ENCODE measurements at places on chromosomes 11 and 22.

DNA sequence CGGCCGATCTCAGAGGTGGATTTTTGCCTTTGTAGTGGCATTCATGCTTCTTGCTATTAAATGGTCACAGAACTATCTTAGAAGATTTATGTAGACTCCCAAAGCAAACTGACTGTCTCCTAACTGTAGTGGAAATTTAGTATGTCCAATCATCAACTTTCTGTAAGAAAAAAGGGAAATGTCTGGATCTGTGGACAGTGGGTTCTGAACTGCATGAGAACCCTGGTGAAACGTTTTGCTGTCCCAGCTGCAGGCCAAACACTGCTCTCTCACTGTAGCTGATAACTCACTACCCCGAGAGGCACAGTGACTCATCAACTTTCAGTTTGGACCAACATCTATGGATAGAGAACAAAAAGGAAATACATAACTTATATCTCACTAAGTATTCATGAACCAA is 387.1 kb downstream of the SOX6 start:
- DNase-seq, result no peak

DNA sequence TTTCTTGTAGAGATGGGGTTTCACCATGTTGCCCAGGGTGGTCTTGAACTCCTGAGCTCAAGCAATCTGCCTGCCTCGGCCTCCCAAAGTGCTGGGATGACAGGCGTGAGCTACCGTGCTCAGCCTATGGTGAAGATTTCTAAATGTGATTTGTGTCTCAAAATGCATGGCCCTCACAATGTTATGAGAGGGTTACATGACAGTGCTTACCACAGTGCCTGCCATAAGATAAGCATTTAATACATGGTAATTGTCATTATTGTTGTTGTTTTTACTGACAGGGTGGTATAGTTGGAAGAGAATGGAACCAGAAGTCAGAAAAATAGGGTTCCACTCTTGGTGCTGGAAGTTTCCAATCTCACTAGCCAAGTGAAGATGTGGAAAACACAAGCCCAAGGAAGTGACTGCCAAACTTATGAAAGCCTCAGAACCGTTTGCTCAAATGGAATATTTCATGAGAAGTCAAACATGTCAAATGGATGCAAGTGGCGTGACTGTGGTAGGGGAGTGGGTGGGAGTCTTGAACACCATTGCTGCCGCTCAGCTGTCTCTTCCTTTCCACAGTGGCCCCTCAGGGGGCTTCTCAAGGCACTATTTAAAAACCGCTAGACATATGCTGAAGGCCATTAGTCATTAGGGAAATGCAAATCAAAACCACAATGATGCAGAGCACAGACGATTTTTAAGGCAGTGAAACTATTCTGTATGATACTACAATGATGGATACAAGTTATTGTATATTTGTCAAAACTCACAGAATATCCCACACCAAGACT is 29.1 kb upstream of the LMO2 start:
- DNase-seq, result peak; percentile 15

- DNase-seq, result peak; percentile 30
These were observed 29.6 kb downstream of the TRIM29 start for GRCh38 chr11:120108154-120108784.

DNA sequence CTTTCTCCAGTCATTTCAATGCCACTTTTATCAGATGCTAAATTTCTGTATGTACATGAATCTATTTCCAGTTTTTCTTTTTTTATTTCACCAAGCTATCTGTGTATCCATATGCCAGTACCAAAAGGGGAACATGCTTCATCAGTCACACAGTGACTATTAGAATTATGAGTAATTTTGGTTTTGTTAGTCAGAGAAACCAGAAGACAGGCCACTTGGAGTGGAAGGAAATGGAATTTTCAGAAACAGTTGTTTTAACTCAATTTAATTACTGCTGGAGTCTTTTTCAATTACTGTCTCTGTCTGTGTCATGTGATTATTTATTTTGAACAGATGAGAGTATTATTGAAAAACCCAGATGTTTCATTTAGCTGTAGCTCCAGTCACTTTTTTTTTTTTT is 84.6 kb upstream of the ANO3 start:
- no peak for DNase-seq

- no peak for DNase-seq
These were observed 23.3 kb upstream of the PPP6R3 start for GRCh38 chr11:68436985-68437926.

DNA sequence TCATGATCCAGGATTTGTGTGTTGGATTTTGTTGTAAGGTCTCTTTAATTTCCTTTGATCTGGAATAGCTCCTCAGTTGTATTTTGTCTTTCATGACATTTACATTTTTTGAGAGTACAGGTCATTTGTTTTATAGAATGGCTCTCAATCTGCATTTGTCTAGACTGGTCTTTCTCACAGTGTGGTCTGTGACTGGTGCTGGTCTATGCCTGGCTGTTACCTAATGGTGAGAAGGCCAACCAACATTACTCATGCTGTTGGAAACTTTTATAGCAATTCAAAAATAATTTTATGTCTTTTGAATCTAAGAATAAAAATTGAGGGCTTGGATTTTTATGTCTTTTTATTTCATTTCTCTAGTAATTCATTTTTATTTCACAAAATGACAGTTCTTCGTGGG is 3.9 kb upstream of the NCR3LG1 start:
- no peak for DNase-seq

DNA sequence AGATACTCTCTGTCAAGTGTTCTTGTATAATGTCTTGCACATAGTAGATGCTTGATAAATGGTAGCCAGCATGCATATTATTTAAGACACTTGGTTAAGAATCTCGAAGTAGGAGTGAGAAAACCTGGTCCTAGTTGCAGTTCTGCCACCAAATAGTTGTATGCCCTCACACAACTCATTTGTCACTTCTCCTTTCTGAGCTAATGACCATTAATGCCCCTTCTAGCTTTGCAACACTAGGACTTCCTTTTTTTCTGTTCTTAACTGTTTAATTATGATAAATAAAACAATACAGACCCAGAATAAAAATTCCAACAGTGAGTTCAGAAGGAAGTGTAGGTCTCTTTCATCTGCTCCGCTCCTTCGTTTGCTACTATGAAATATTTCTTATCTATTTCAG is 453.6 kb downstream of the TMEM135 start:
- no peak for DNase-seq

DNA sequence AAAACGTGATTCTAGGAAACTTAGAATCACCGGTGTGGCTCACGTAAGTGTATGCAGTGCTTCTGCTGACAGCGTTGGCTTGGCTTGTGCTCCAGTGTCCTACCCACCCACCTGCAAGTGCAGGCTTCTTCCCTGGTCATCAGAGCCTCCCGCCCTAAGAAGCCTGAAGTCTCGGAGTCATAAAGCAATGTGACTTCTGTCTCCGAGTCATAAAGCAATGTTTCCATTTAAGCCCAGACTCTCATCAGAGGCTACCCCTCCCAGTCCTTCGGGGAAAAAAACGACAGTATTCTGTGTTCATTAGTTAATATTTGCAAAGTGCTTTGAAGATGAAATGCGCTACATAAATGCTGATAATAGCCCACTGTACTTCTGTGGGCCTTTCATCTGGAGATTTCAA is 293.8 kb downstream of the OPCML start:
- DNase-seq, result no peak

DNA sequence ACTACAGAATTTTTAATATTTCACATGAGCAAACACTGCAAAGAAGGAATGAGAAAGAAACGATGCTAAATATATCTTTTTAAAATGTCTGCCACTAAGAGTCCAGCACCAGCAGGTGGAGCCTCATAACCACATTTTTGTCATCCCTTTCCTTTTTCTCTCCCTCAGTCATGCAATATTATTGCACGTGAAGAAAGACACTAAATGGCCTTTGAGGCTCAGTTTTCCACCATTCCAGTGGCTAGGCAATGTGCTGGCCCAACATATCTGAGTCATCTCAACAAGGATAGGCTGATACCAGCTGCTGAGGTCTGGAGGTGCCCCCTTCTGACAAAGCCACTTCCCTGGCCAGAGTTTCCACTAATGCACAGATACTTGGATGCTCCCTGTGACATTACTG is 1.8 kb downstream of the ALKBH8 start:
- DNase-seq, result no peak

DNA sequence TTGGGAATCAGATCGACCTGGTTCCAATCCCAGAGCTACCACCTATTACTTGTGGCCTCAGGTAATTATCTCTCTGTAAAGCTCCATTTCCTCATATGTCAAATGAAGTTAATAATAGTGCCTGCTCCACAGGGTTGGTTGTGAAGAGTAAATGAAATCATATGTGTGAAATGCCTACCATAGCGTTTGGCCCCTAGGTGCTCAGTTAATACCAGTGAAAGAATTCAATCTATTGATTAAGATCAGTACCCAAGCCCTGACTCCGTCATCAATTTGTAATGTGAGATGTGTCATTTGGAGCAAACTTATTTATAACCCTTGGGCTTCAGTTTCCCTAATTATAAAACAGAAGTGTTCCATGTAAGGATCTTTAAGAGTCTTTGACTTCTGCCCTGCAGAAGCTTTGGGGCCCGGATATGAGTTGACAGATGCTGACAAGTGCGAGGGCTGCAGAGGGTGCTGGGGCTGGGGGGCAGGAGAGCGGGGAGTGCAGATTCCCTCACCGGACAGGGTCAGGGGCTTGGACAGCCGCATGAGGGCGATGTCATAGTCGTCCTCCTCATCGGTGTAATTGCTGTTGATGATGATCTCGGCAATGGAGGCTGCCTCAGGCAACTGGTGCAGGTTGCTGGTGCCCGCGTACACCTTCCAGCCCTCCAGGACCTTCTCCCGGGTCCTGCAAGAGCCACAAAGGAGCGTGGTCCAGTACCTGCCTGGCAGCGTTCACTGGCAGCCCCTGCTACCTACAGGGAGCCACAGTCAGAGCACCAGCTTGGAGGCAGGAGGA is 20.9 kb downstream of the TMPRSS13 start:
- no peak for DNase-seq

- no peak for DNase-seq
These were observed 17.8 kb downstream of the ZFP91 start for GRCh38 chr11:58596621-58597020.

- DNase-seq, result no peak
These were observed 311 bp downstream of the BRD1 start for GRCh38 chr22:49827271-49827852.
